Suppressor macrophage treated with lipopolysaccharide for 4 hours (primary cell): ENCODE measurements at places on chromosomes 1 and 21.

DNA sequence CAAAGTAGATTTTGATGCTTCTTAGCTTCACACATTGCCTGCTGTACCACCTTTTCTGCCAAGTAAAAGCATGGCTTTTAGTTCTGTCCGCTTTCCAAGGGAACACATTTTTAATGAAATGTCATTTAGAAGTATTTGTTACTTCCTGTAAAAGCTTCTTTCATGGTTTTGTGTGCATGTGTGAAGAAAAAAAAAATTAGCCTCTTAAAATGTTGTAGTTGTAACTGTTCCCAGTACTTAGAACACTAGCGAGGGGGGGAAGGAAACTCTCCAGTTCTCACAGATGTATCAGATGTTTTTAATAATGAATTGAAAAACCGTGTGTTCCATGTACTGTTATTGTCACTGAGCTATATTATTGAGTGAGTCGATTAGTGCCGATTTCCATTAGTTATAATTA, 568.3 kb upstream of the ADGRL2 start:
- no peak for DNase-seq

GRCh38 chr1:112460615-112461014, 48.1 kb upstream of the WNT2B start:
- no peak for DNase-seq

GRCh38 chr1:188127507-188127906, 1298.8 kb downstream of the PLA2G4A start:
- no peak for DNase-seq

DNA sequence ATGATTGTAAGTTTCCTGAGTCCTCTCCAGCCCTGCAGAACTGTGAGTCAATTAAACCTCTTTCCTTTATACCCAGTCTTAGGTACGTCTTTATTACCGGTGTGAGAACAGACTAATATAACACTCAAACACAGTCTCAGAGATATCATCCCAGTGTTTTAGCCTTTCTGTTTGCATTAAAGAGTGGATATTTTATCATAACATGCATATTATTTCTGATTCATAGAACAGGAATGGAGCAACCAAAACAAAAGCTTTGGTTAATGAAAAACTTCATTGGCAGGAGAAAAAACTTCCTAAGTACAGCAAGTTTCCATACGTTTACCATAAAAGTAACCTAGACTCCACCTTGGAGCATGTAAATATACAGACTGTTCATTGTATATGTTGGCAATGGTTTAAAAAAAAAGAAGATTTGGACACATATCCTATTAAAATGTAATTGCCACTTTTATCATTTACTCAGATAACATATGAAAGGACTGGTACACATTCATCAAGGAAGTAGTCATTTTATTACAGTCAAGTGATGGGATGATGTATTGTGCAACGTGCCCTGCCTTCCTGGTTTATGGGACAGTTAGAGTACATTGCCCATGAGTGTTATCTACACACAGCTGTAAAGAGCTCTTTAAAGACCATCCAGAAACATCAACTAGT, 144.8 kb downstream of the ETS2 start:
- DNase-seq, result peak; percentile 44

DNA sequence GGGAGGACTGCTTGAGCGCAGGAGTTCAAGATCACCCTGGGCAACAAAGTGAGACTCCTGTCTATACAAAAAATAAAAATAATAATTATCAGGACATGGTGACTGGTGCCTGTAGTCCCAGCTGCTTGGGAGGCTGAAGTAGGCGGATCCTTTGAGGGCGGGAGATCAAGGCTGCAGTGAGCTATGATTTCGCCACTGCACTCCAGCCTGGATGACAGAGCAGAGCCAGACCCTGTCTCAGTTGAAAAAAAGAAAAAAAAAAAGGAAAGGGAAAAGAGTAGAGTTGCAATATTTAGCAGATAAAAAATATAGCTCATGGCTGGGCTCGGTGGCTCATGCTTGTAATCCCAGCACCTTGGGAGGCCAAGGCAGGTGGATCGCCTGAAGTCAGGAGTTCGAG, 3.3 kb upstream of the S1PR1 start:
- no peak for DNase-seq

DNA sequence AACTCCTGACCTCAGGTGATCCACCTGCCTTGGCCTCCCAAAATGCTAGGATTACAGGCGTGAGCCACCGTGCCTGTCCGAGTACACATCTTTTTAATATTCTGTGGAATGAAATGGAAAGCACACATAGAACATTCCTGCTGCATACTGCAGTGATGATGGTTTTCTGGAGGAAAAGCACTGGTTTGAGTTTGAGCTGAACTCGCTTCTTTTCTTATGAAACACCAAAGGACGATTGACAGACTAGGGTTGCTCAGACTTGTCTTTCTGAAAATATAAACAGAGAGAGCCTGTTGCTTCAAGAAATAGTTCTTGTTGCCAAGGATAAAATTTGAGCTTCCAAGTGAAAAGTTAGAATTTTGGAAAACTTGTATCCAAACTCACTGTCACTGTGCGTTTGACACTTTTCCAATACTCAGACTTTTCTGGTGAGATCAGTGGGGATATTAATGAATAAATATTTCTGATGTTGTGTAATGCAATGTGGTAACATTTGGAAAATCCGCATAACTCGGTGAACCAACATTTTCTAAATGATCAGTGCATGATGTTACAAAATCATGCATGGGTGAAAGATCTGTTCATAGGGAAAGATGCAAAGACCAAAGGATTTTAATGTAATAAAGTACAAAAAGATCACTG, 15.0 kb upstream of the ERMAP start:
- no peak for DNase-seq

- DNase-seq, result no peak
These were observed 112.0 kb downstream of the PDE4B start for GRCh38 chr1:65904681-65905083.

DNA sequence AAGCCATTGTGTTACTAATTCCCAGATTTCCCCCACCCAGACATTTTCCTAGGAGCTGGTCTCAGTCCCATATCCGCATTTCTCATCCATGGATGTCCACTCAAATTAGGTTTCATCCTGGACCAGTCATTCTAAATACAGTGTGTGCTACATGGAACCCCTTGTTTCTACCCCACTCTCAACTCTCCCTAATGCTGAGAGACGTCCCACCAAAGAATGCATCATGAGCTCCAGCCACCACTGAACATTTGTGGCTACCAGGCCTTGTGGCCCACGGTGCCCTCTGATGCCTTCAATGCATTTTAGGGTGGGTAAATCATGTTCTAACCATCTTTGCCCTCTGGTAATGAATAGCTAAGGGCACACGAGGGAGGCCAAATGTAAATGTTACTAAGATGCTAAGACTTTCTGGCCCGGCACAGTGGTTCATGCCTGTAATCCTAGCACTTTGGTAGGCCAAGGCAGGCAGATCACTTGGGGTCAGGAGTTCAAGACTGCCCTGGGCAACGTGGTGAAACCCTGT, 13.3 kb upstream of the RAB42 start:
- DNase-seq, result no peak

GRCh38 chr1:101100674-101101073, 75.1 kb upstream of the DPH5 start:
- no peak for DNase-seq

- no peak for DNase-seq
These were observed 36.2 kb downstream of the MEF2D start for GRCh38 chr1:156464335-156464734.

- DNase-seq, result no peak
These were observed 334.2 kb downstream of the NTNG1 start for GRCh38 chr1:107474877-107475612.

DNA sequence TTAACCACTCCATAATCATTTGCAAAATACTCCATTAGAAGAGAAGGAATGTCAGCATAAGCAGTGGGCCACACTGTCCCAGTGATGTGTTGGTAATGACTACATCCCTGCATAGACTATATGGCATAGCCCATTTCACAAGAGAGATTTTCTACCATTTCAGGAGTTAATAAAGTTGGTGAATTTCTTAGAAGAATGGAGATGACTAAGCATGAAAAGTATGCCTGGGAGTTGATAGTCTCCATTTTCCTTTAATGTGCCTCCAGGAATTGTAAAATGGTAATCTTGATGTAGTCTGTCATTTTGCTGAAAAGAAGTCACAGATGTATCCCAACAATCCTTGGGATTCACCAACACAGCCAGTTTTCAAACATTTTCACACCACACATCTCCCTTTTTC, 608.8 kb upstream of the CHRM3 start:
- DNase-seq, result no peak

GRCh38 chr1:43994071-43994470, 2.7 kb downstream of the CCDC24 start:
- DNase-seq, result no peak
